ENCODE measurements at places on chromosomes 7 and 10. TPM values are rescaled to one million over a fixed set of nuclear protein-coding genes. Genes with fewer than 3 reads are reported as not detected.

Gene MAT1A
- 0.19 TPM for total RNA-seq

Gene CYP3A5
- total RNA-seq = 0.11 TPM

Gene FGFR2
- 0.53 TPM for total RNA-seq

Gene LLCFC1
- not detected for total RNA-seq

Gene IGFBP3
- 159 TPM for total RNA-seq

Data from A375 (cell line).